ENCODE measurements at places on chromosomes 2 and 18.

GRCh38 chr2:177252808-177253531 lies 11.6 kb downstream of the NFE2L2 start:
- H3K4me1 ChIP-seq = peaks cover 64% of the 10 kb centered on the region
- peak overlapping the region; percentile 70 for H3K27ac ChIP-seq
- DNase-seq = no peak
- peaks cover 21% of the 10 kb centered on the region for H3K36me3 ChIP-seq

- no peak overlapping the region for H3K4me3 ChIP-seq
- no peaks in the 10 kb centered on the region for H3K36me3 ChIP-seq
- no peaks in the 10 kb centered on the region for H3K27me3 ChIP-seq
Observed at GRCh38 chr2:40395169-40396073, 56.5 kb downstream of the SLC8A1 start.

GRCh38 chr2:78065366-78065765 lies 543.2 kb upstream of the LRRTM4 start:
- no peak overlapping the region for H3K27ac ChIP-seq
- no peak overlapping the region for H3K4me3 ChIP-seq
- no peaks in the 10 kb centered on the region for H3K36me3 ChIP-seq
- DNase-seq = no peak

- H3K36me3 ChIP-seq = no peaks in the 10 kb centered on the region
- H3K27ac ChIP-seq = no peak overlapping the region
- H3K27me3 ChIP-seq = peaks cover 34% of the 10 kb centered on the region
- no peak overlapping the region for H3K4me3 ChIP-seq
- H3K4me1 ChIP-seq = no peaks in the 10 kb centered on the region
Observed at GRCh38 chr18:47203626-47204464, 27.7 kb upstream of the IER3IP1 start.

DNA sequence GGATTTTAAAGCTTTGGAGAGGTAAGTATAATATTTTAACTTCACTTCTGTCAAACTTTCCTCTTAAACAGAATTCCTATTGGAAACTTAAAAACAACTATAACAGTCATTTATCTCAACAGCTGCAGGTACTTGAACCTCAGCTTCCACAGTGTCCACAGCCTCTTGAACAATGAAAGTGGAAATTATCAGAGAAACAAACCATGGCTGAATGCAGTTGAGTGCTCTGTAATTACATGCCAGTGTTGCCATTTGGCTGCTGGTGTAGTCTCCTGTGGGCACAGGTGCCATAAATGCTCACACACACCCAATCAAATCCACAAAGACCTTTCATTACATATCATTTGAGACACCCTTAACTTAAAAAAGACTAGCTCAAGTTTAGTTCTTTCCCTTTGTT lies 125.1 kb downstream of the CPS1 start:
- DNase-seq = no peak
- H3K4me3 ChIP-seq = no peak overlapping the region
- H3K4me1 ChIP-seq = peaks cover 2% of the 10 kb centered on the region
- H3K36me3 ChIP-seq = no peaks in the 10 kb centered on the region
- H3K27ac ChIP-seq = no peak overlapping the region

- no peaks in the 10 kb centered on the region for H3K27me3 ChIP-seq
- no peak overlapping the region for H3K27ac ChIP-seq
Observed at GRCh38 chr2:129729011-129729410, 250.5 kb upstream of the RAB6C start.

- H3K36me3 ChIP-seq = no peaks in the 10 kb centered on the region
- H3K4me1 ChIP-seq = peaks cover 14% of the 10 kb centered on the region
- DNase-seq = no peak
- H3K27me3 ChIP-seq = peaks cover under 1% of the 10 kb centered on the region
Observed at GRCh38 chr2:19799881-19800780, 101.7 kb downstream of the TTC32 start.

GRCh38 chr2:208361077-208361441 lies 45.5 kb upstream of the PTH2R start:
- H3K4me1 ChIP-seq = no peaks in the 10 kb centered on the region
- H3K27ac ChIP-seq = no peak overlapping the region
- H3K27me3 ChIP-seq = no peaks in the 10 kb centered on the region

DNA sequence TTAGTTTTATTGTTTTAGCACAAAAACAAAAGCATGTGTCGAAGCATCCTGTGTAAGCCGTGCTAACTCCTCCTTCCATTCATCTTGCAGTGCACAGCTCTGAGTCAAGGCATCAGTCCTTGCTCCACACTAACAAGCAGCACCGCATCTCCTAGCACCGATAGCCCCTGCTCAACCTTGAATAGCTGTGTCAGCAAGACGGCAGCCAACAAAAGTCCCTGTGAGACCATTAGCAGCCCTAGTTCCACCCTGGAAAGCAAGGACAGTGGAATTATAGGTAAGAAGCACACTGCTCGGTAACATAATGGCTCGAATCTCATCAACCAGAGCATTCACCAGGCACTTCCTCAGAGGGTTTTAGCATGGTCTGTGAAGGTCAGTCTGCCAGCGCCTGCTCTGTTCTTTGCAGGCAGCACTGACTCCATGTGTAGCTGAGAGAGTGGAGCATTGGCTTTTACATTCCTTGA lies 136.2 kb downstream of the WDSUB1 start:
- H3K36me3 ChIP-seq = peaks cover 10% of the 10 kb centered on the region
- peaks cover 53% of the 10 kb centered on the region for H3K4me1 ChIP-seq
- H3K27me3 ChIP-seq = no peaks in the 10 kb centered on the region
- no peak for DNase-seq
- no peak overlapping the region for H3K4me3 ChIP-seq

DNA sequence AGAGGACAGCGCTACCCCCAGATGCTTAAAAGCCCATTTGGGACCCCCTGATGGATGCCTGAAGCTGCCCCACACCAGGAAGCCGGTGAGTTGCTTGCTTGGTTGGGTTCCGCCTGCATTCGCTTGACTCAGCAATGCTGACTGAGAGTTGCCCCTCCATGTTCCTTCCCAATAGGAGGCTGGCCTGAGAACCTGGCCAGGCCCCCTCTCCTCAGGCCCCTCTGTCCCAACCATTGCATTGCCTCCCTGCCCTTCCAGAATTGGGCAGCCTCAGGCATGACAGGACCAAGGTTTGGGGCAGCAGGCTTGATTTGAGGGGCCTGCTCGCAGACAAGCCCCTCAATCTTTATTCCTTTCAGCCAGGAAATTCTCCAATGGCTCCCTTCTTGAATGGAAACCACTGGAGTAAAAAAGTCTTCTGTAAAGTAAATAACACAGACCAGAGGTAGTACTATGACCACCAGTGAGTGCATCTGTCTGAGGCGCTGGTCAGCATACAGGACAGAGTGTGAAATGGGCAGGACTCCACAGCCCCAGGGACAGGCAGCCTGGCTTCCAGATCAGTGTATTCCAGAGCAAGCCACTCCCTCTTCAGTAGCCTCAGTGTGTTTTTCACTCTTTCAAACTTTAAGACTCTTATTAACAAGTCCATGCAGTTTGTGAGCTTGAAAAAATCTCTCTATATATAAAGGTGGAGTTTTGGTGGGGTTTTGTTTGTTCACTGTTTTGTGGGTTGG lies 104.7 kb downstream of the C1QL2 start:
- no peak for DNase-seq
- H3K36me3 ChIP-seq = no peaks in the 10 kb centered on the region
- peaks cover 43% of the 10 kb centered on the region for H3K27me3 ChIP-seq
- H3K4me3 ChIP-seq = no peak overlapping the region
- no peak overlapping the region for H3K27ac ChIP-seq

GRCh38 chr2:36392571-36393255 lies 37.1 kb downstream of the CRIM1 start:
- H3K36me3 ChIP-seq = no peaks in the 10 kb centered on the region
- no peak overlapping the region for H3K4me3 ChIP-seq
- peak overlapping the region; percentile 26 for H3K27ac ChIP-seq
- no peak for DNase-seq
- no peaks in the 10 kb centered on the region for H3K27me3 ChIP-seq

- no peaks in the 10 kb centered on the region for H3K36me3 ChIP-seq
- no peak for DNase-seq
- H3K4me1 ChIP-seq = peaks cover 3% of the 10 kb centered on the region
- no peak overlapping the region for H3K4me3 ChIP-seq
- H3K27me3 ChIP-seq = peaks cover under 1% of the 10 kb centered on the region
Observed at GRCh38 chr18:75504469-75504868, 77.0 kb upstream of the SMIM21 start.

- no peaks in the 10 kb centered on the region for H3K36me3 ChIP-seq
- no peak for DNase-seq
- no peak overlapping the region for H3K4me3 ChIP-seq
- H3K27me3 ChIP-seq = no peaks in the 10 kb centered on the region
- H3K4me1 ChIP-seq = no peaks in the 10 kb centered on the region
Observed at GRCh38 chr2:219104107-219105035, 43.6 kb upstream of the IHH start.

DNA sequence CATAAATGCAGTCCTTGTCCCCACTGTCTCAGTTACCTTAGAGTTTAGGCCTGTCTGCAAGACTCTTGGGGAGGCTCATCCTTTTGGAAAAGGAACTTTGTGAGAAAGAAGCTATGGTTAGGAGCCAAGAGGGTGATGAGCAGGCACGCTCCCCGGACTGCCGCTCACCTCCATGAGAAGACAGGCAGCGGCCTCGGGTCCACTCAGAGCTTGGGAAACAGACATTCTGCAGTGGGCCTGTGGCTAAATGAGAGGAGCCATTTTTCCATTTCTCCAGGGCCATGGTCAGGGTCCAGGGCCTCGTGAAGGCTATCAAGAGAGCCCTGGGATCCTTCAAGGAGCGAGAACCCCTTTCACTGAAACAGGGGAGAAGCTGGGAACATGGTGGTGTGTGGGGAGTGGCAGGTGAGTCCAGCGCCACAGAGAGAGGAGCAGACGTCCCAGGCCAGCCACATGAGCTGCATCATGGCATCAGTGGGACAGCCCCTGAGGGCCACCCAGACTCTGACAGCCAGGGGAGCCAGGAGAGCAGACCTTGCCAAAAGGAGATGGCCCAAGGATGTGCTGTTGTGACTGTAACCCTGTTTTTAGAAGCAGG lies 4.0 kb upstream of the TEX51 start:
- H3K4me3 ChIP-seq = no peak overlapping the region
- H3K36me3 ChIP-seq = no peaks in the 10 kb centered on the region
- H3K27me3 ChIP-seq = peaks cover 15% of the 10 kb centered on the region
- no peak for DNase-seq

GRCh38 chr18:7770908-7771307 lies 203.8 kb downstream of the PTPRM start:
- no peaks in the 10 kb centered on the region for H3K36me3 ChIP-seq
- DNase-seq = no peak
- peaks cover 7% of the 10 kb centered on the region for H3K4me1 ChIP-seq
- H3K27ac ChIP-seq = no peak overlapping the region
- H3K27me3 ChIP-seq = no peaks in the 10 kb centered on the region

DNA sequence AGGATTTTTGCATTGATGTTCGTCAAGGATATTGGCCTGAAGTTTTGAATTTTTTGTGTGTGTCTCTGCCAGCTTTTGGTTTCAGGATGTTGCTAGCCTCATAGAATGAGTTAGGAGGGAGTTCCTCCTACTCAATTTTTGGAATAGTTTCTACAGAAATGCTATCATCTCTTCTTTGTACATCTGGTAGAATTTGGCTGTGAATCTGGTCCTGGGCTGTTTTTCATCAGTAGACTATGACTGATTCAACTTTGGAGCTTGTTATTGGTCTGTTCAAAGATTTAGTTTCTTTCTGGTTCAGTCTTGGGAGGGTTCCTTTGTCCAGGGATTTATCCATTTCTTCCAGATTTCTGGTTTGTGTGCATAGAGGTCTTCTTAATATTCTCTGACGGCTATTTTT lies 166.7 kb downstream of the ST6GAL2 start:
- H3K27ac ChIP-seq = no peak overlapping the region
- H3K4me1 ChIP-seq = no peaks in the 10 kb centered on the region
- no peak overlapping the region for H3K4me3 ChIP-seq
- DNase-seq = no peak

DNA sequence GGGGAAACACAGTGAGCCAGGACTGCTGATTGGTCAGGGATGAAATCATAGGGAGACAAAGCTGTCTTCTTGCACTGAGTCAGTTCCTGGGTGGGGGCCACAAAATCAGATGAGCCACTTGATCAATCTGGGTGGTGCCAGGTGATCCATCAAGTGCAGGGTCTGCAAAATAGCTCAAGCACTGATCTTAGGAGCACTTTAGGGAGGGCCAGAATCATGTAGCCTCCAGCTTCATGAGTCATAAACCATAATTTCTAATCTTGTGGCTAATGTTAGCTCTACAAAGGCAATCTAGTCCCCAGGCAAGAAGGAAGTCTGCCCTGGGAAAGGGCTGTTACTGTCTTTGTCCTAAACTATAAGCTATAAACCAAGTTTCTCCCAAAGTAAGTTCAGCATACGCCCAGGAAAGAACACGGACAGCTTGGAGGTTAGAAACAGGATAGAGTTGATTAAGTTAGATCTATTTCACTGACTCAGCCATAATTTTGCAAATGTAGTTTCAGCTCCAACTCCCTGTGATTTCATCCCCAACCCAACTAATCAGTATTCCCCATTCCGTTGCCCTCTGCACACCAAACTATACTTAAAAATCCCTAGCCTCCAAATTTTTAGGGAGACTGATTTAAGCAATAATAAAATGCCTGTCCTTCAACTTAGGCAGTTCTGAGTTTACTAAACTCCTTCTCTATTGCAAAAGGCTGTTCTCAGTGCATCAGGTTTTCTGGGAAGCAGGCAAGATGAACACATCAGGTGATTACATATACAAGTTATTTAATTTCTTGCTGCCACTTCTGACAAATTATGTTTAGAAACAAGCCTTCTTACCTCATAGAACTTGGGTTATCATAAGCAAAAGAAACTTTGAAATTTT lies 226.9 kb upstream of the SPOPL start:
- H3K36me3 ChIP-seq = no peaks in the 10 kb centered on the region
- H3K4me3 ChIP-seq = no peak overlapping the region
- H3K27me3 ChIP-seq = no peaks in the 10 kb centered on the region
- no peak for DNase-seq
- H3K27ac ChIP-seq = peak overlapping the region; percentile 9
- H3K4me1 ChIP-seq = peaks cover 40% of the 10 kb centered on the region

GRCh38 chr2:202149936-202150335 lies 76.9 kb downstream of the KIAA2012 start:
- DNase-seq = no peak
- peaks cover 55% of the 10 kb centered on the region for H3K4me1 ChIP-seq
- peak overlapping the region; percentile 56 for H3K27ac ChIP-seq
- no peaks in the 10 kb centered on the region for H3K27me3 ChIP-seq

DNA sequence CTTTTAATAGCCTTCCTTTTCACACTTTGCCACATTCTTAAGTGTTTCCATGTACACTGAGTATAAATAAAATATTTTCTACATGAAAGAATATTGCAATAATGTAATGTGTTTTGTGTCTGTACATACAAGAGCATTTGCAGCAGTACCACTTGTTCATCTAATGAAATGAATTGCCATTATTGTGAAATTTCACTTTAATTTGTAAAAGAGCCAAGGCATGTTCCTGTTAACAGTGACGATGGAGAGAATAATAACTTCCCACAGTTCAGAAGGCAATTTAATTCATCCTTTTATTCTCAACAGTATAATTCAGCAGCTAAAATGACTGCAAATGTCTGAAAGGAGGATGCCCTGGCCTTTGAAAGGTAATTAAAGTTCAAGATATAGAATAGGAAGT lies 853.9 kb downstream of the LRRTM4 start:
- H3K27me3 ChIP-seq = no peaks in the 10 kb centered on the region
- no peaks in the 10 kb centered on the region for H3K36me3 ChIP-seq
- peaks cover 19% of the 10 kb centered on the region for H3K4me1 ChIP-seq
- no peak overlapping the region for H3K4me3 ChIP-seq

- no peak for DNase-seq
- H3K4me1 ChIP-seq = no peaks in the 10 kb centered on the region
- no peaks in the 10 kb centered on the region for H3K36me3 ChIP-seq
- no peak overlapping the region for H3K27ac ChIP-seq
Observed at GRCh38 chr2:176461098-176461808, 192.0 kb downstream of the MTX2 start.

GRCh38 chr2:196390243-196391148 lies 219.1 kb upstream of the STK17B start:
- no peak overlapping the region for H3K4me3 ChIP-seq
- peak overlapping the region; percentile 76 for H3K27ac ChIP-seq
- DNase-seq = no peak
- H3K27me3 ChIP-seq = no peaks in the 10 kb centered on the region
